Activated CD4-positive, alpha-beta T cell treated with anti-CD3 and anti-CD28 coated beads, Interleukin-2, amount 10 ng/mL, durations not matched to agents 24 days and 14 days (primary cell): ENCODE measurements at places on chromosomes 16 and 17. TPM values are rescaled to one million over a fixed set of nuclear protein-coding genes. Genes with fewer than 3 reads are reported as not detected.
A peak's percentile ranks its signal among the peaks of the same experiment; 100 is the strongest.

- DNase-seq, result no peak
Observed at GRCh38 chr17:67474081-67474661, 97.1 kb downstream of the PITPNC1 start.

Gene CLEC3A
- not detected in 2 replicates for total RNA-seq

Gene CACNG5
- not detected in 2 replicates for total RNA-seq

DNA sequence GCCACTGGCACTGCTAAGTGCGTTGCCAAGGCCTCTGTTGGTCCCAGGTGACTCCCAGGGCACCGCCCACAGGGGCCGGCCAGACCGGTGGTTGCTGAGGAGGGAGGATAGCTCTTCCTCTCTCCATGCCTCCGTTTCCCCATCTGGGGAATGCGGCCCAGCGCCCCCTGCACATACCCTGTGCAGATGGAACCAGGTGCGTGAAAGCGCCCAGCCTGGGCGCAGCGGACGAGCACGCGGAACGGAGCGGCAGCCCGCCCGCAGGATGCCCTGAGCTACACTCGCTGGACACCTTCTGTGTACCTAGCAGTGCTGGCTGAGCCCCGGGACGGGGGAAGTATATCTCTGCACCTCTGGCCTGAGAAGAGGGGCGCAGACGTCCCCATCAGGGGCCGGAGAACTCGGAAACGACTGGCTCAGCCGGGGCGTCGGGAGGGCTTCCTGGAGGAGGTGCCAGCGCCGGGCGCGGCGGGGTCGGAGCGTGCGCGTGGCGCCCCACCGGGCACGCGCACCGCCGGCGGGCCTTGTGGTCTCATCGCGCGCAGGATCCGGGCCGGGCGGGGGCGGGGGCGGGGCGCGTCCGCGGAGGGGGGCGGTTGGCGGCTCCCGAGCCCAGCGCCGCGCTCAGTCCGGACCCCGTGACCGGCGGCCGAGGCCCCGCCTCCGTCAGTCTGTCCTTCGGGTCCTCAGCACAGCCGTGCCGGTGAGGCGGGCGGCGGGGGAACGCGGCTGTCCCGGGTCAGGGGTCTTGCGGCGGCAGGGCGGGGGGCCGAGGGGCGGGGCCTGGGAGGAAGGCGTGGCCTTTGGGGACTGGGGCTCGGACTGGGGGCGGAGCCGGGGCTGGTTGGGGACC is at the start of the genes CCDC78 and HAGHL:
CCDC78 (minus strand) TSS at position 6 of the 853 bp plus-strand sequence. CDS start 76 bp downstream, outside the sequence.
HAGHL (plus strand) TSS at position 669 of the 853 bp plus-strand sequence. CDS start 404 bp downstream, outside the sequence.
- peak; percentile 87 for DNase-seq

Gene EFCAB5
- total RNA-seq, result 0.21 and 0.28 TPM in 2 replicates

Gene LPCAT2
- 1.8 and 3.7 TPM in 2 replicates for total RNA-seq

Gene ACSM5
- not detected in 2 replicates for total RNA-seq

Gene TMEM114
- total RNA-seq, result not detected in 2 replicates

DNA sequence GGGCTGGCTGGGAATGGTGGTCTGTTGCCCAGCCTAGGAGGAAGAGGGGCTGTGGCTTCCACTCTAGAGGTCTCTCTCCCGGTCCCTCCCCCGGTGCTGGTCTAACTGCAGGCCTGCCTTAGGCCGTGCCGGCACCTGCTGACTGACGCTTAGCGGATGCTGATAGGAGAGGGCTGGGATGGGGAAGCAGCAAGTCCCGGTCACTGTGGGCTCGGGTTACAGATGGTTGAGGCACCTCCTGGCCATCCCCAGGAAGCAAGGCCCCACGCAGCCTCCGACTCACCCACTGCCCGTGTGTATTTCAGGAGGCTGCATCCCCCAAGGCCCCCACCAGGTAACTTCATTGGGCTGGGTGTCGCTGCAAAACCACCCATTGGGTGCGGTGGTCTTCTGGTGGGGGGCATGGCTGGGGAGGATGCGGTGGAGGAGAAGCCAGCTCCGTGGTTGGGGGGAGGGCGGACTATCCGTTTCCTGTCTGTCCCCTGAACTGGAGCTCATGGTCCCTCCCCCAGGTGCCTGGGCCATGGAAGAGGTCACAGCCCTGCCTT is 278.9 kb downstream of the SEC14L1 start:
- no peak for DNase-seq

DNA sequence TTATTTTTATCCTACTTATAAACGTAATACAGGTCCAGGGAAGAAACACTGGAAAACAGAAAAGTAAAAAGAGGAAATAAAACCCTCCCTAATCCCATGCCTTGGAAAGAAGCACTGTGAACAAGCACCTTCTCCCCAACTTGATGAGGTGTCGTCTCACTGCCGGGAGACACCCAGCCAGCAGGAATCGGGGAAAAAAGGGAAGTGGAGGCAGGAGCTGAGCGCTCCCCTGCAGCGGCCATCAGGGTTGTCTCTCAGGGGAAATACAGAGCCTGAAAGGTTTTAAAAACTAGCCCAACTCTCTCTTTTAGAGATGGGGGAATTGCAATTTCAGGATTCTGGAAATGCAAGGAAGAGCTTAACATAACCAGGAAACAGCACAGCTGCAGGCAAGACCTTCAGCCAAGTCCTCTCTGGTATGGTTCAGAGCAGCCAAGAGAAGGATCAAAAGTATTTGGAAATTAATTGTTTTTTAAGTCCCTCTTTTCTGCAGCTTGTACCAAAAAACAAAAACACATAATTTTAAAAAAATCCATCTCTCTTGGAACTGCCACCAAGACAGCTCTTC is 96.3 kb upstream of the RCVRN start:
- DNase-seq, result no peak

- no peak for DNase-seq
Observed at GRCh38 chr17:62775876-62776275, 32.2 kb downstream of the MARCHF10 start.
